Esophagus (tissue), 2 donors: ENCODE measurements at places on chromosomes 2 and 18. TPM values are rescaled to one million over a fixed set of nuclear protein-coding genes. Genes with fewer than 3 reads are reported as not detected.

Gene MAL
- polyA plus RNA-seq = 3,581 TPM

Gene GMCL1
- 5.7 TPM for polyA plus RNA-seq

Gene VSNL1
- polyA plus RNA-seq = 35.7 TPM

Gene AFF3
- 1.1 TPM for polyA plus RNA-seq

Gene RGPD3
- polyA plus RNA-seq = 0.06 TPM

Gene STPG4
- polyA plus RNA-seq = not detected

Gene TTC39C
- 8.5 TPM for polyA plus RNA-seq

Gene IL36RN
- polyA plus RNA-seq = 25.9 TPM

Gene CBLN2
- not detected for polyA plus RNA-seq

Gene SKA1
- polyA plus RNA-seq = 3.1 TPM

Gene GALNT1
- polyA plus RNA-seq = 37.7 TPM

Gene LRRTM4
- polyA plus RNA-seq = not detected

Gene LRRC30
- not detected for polyA plus RNA-seq

Gene TMEM37
- polyA plus RNA-seq = 3.4 TPM

Gene DYNAP
- polyA plus RNA-seq = 9.6 TPM

Gene EGR4
- not detected for polyA plus RNA-seq

Gene SP140
- 0.28 TPM for polyA plus RNA-seq

Gene CPO
- 0.15 TPM for polyA plus RNA-seq

Gene STARD6
- not detected for polyA plus RNA-seq

Gene DSC2
- polyA plus RNA-seq = 63.5 TPM
